Activated T-helper 1 cell treated with anti-CD3 and anti-CD28 coated beads, Interleukin-12 subunit alpha, Interleukin-12 subunit beta, Interleukin-2, Interleukin-4 antibody, amounts not matched to agents 30 ng/mL and 10 ng/mL and 1 ng/mL, durations not matched to agents 14 hours and 24 hours and 36 hours (primary cell): ENCODE measurements at places on chromosomes 12 and 14.

DNA sequence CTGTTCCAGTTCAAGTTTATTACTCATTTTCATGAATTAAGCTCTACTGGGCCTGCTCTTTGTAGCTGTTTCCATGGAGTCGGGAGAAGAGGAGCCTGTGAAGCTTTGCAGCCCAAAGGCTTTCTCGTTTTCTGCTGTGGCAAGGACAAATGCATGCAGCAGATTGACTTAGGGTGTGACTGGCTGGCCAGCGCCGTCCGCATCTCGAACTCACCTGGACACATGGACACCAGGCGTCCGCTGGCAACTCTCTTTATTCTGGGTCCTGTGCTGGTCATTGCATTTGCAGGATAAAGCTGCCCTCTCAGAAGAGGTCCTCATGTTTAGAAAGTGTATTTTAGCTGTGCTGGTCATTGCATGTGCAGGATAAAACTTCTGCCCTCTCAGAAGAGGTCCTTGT lies 350.4 kb downstream of the TMEM121 start:
- no peaks in the 10 kb centered on the region for H3K4me1 ChIP-seq
- peaks cover 64% of the 10 kb centered on the region for H3K27me3 ChIP-seq
- no peak overlapping the region for H3K4me3 ChIP-seq
- H3K36me3 ChIP-seq = no peaks in the 10 kb centered on the region

GRCh38 chr12:43969882-43970281 lies 134.0 kb downstream of the TMEM117 start:
- no peaks in the 10 kb centered on the region for H3K4me1 ChIP-seq
- H3K36me3 ChIP-seq = no peaks in the 10 kb centered on the region
- no peak overlapping the region for H3K27ac ChIP-seq
- H3K27me3 ChIP-seq = no peaks in the 10 kb centered on the region
- no peak for DNase-seq

DNA sequence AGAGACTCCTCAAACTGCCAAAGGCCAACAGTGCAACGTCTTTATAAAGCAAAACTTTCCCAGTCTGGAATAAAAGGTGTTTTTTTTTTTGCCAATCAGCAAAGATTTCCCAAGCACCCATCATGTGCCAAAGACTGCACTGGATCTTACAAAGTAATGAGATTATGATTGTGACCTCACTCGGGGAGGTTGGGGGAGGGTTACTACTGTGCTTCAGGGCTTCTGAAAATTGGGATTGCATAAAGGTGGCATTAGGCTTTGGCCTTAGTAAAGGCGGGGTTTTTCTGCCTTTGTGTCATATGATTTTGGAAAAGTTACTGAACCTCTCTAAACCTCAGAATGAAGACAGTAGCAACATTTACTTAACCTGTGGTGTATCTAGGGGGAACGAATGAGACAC lies 233.8 kb downstream of the DACT1 start:
- DNase-seq = no peak
- no peak overlapping the region for H3K4me3 ChIP-seq
- no peak overlapping the region for H3K27ac ChIP-seq
- no peaks in the 10 kb centered on the region for H3K4me1 ChIP-seq
- peaks cover 2% of the 10 kb centered on the region for H3K27me3 ChIP-seq

DNA sequence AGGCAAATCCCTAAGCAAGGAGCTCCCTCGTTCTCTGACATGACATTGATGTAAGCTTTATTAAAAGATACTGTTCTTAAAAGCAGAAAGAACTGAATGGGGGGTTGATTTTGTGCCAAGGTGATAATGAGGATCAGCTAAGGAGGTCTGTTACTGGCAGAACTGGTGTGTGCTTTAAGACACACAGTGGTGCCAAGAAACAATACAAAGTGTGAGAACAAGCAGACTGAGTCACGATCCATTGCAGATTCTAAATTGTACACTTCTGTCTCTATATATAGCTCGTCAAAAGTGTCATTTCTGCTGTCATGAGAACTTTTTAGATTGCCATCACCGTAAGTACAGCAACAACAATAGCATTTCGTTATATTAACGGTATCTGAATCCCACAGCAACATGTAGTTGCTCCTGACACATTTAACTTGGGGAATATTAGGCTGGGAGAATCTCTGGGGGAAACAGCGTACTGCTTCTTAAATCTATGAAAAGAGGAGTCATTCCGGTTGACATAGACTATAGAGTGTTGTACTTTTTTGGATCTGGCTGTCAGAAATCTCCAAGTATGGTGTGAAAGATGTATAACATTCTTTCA lies 151.3 kb upstream of the PRKD1 start:
- H3K4me1 ChIP-seq = no peaks in the 10 kb centered on the region
- H3K36me3 ChIP-seq = no peaks in the 10 kb centered on the region
- no peak overlapping the region for H3K27ac ChIP-seq
- no peaks in the 10 kb centered on the region for H3K27me3 ChIP-seq
- no peak overlapping the region for H3K4me3 ChIP-seq

DNA sequence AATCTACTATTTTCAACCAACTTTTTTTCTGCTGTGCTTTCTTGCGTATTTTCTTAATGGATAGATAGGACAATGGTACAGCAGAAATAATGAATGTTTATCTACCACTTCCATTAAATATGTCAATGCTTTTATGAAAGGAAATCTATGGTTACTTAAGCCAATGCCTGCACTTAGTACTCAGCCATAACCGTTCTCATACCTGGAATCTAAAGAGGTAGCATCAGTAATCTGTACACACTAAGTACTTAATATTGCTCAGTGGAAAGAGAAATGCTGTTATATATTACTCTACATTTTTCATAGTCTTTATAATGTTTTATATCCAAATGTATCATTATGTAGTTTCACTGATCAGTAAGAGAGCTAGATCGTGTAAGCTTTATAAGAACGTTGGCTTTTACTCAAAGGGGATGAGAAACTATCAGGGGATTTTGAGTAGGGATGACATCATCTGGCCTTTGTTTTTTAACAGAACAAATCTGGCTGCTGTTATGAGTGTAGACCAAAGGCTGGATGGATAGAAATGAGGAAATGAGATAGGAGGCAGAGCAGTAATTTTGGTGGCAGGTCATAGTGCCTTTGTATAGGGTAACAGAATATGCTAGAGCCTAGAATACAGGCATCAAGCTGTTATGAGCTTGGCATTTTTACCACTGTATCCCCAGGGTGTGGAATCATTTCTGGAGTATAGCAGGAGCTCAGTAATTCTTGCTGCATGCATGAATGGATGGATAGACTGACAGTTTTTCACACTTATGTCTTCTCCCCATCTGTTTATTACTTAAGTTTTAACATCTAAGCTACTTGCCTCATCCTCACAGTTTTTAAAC lies 34.0 kb downstream of the ALG10B start:
- no peaks in the 10 kb centered on the region for H3K36me3 ChIP-seq
- H3K4me3 ChIP-seq = no peak overlapping the region
- no peaks in the 10 kb centered on the region for H3K4me1 ChIP-seq

DNA sequence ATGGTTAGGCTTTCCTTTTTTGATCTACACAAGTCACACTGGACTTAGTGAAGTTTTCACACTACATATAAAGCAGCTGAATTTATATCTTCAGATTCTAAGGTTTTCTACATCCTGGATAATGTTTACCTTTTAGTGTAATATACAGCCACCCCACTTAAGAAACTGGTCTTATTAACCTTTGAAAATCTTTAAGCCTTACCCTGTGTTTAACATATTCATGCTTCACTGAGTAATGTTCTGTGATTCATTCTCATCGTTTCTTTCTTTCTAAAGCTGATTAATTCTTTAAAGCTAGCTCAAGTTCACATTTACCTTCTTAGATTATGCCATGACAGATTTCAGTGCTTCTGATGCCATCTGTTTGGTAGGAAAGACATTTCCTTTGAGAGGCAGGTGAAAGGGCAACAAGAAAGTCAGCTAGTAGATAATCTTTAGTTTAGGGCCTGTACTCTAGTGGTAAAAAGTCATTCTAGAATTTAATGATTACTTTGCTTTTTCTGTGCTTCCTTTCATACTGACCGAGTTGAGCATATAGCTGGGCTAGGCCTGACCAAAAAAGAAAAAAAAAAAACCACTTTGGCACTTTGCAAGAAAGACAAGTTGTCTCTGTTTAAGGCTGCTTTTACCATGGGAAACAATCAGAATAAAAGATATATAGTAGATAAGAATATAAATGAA lies 690.9 kb upstream of the FBXO33 start:
- H3K27me3 ChIP-seq = no peaks in the 10 kb centered on the region
- no peaks in the 10 kb centered on the region for H3K36me3 ChIP-seq
- H3K4me1 ChIP-seq = no peaks in the 10 kb centered on the region
- H3K27ac ChIP-seq = no peak overlapping the region
- H3K4me3 ChIP-seq = no peak overlapping the region
- no peak for DNase-seq

- peaks cover 18% of the 10 kb centered on the region for H3K4me1 ChIP-seq
- H3K27ac ChIP-seq = no peak overlapping the region
- peaks cover 20% of the 10 kb centered on the region for H3K36me3 ChIP-seq
- H3K4me3 ChIP-seq = no peak overlapping the region
- no peak for DNase-seq
Observed at GRCh38 chr14:99174081-99174769, 97.8 kb downstream of the BCL11B start.

DNA sequence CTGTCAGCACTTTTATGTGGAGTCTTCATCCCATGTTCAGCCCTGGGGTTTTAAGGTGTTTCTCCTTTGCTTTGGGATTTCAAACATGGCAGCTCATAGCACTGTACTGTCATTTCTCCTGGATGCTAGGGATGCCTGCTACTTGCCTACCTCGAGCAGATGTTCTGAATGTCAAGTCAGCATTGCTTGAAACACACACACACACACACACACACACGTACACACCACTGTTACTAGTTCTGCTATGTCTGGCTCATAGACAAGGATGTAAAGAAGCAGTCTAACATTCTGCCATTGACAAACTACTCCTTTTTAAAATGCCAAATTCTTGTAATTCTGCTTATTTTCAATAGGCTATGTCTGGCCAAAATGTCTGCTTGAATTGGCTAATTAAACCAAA lies 72.7 kb downstream of the SAMD4A start:
- H3K27me3 ChIP-seq = peaks cover 21% of the 10 kb centered on the region
- H3K4me1 ChIP-seq = no peaks in the 10 kb centered on the region
- no peak overlapping the region for H3K4me3 ChIP-seq

DNA sequence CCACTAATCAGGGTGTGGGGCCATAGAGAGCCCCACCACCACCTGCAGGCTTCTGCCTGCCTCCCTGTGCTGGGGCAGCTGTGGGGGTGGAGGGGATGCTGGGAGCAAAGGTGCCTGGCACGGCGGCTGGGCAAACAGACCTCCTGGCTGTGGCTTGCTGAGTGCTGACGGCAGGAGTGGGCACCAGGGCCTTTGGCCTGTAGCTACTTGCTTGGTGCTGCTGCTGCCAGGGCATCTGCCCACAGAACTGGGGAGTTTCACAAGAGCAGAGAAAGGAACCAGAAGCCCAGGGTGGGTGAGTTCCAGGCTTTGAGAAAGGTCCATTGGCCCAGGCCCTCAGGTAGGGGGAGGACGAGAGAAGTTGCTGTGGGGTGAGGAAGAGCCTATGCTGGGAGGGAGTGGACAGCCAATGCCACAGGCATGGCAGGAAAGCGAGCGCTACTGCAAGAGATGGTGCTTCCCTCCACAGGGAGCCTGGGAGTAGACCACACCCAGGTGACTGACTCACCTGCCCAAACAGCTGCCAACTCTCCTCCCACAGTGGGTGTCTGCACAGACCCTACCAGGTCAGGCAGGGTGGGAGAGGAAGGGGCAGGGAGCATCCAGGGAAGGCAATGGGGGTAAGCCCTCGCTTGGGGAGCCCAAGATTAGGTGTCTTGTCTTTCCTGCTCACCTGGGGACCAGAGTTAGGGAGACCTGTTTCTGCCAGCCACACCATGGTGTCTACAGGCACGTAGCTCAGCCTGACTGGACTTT lies 39.0 kb upstream of the HDAC7 start:
- H3K27ac ChIP-seq = peak overlapping the region; percentile 98
- DNase-seq = no peak
- H3K4me1 ChIP-seq = peaks cover 54% of the 10 kb centered on the region
- H3K36me3 ChIP-seq = peaks cover 76% of the 10 kb centered on the region

GRCh38 chr12:105499205-105499604 lies 168.7 kb downstream of the C12orf75 start:
- peaks cover 4% of the 10 kb centered on the region for H3K27me3 ChIP-seq
- no peak overlapping the region for H3K4me3 ChIP-seq
- H3K27ac ChIP-seq = no peak overlapping the region
- DNase-seq = no peak
- no peaks in the 10 kb centered on the region for H3K4me1 ChIP-seq

- no peak overlapping the region for H3K27ac ChIP-seq
- H3K4me1 ChIP-seq = no peaks in the 10 kb centered on the region
- no peaks in the 10 kb centered on the region for H3K36me3 ChIP-seq
- H3K27me3 ChIP-seq = no peaks in the 10 kb centered on the region
Observed at GRCh38 chr14:48582938-48583337, 907.5 kb upstream of the MDGA2 start.

DNA sequence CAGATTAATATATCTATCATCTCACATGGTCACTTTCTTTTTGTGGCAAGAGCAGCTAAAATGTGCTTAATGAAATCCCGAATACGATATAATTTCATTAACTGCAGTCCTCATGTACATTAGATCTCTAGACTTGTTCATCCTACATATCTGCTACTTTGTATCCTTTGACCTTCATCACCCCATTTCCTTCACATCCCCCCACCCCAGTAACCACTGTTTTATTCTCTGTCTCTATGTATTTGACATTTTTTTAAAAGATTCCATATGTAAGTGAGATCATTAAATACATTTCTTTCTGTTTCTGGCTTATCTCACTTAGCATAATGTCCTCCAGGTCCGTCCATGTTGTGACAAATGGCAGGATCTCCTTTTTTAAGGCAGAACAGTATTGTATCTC lies 23.0 kb upstream of the ST8SIA1 start:
- H3K4me1 ChIP-seq = no peaks in the 10 kb centered on the region
- H3K36me3 ChIP-seq = no peaks in the 10 kb centered on the region
- no peak for DNase-seq
- peaks cover 9% of the 10 kb centered on the region for H3K27me3 ChIP-seq
- H3K27ac ChIP-seq = no peak overlapping the region

GRCh38 chr12:41122894-41123293 lies 65.2 kb upstream of the PDZRN4 start:
- H3K27me3 ChIP-seq = no peaks in the 10 kb centered on the region
- no peaks in the 10 kb centered on the region for H3K4me1 ChIP-seq
- H3K27ac ChIP-seq = no peak overlapping the region
- no peaks in the 10 kb centered on the region for H3K36me3 ChIP-seq
